SHP77 (cell line): ENCODE measurements at places on chromosomes 6 and 20.

GRCh38 chr6:153210083-153210482, 79.0 kb upstream of the RGS17 start:
- no peak for DNase-seq

- DNase-seq, result no peak
Observed at GRCh38 chr20:1301031-1301529, 27.9 kb downstream of the SDCBP2 start.

GRCh38 chr6:113511100-113511499, 346.0 kb upstream of the MARCKS start:
- no peak for DNase-seq

- no peak for DNase-seq
Observed at GRCh38 chr6:116866281-116866871, 10.7 kb upstream of the RFX6 start.

- no peak for DNase-seq
Observed at GRCh38 chr6:46053039-46053933, 37.6 kb upstream of the CLIC5 start.

DNA sequence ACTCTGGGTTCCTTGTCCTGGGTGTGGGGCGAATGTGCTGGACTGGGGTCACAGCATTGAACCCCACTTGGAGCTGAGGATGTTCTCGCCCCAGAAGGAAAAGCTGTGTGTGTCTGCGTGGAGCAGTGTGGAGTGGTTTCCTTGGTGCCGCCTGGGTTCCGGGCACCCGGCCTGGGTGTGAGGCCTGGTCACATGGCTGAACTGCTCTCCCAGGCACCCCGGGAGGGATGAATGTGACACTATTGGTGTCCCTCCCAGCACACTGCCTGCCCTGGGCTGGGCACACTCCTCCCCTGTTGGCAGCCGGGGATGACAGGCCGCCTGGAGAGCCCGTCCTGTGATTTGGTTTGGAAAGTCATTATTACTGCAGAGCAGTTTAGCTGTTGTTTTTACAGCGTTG, 12.3 kb downstream of the MYT1 start:
- no peak for DNase-seq
